ENCODE measurements at places on chromosomes 1 and 21.

DNA sequence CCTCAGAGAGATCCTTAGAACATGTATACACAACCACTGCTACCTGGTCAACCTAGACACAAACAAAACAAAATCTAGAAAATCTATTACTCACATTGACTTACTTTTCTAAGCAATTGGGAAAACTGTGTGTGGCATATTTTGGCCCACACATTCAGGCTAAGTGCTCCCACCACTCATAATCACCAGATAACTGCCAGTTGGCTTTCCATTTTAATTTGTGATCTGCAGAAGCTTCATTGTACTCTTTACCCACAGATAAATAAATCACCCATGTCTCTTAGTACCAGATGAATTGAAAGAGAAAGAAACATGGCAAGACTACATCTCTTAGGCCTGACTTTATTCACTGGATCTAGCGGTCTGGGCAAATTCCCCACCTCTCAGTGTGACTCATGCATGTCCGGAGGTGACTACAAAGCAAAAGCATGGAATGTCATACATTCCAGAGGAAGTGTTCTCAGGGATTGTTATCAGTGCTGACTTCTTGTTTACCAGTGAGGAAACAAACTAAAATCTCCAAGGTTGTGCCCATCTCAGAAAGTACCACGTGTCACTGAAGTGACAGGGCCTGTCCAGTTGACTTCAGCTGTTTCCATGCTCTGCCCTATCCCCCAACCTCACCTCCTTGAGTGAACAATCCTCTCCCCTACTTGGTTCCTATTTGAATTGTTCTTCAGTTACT is 52.4 kb upstream of the BCL10 start:
- DNase-seq: peak; percentile 99

GRCh38 chr1:35180776-35181374 is 12.1 kb downstream of the SFPQ start:
- DNase-seq: no peak

- DNase-seq: no peak
Observed at GRCh38 chr1:154948079-154948478, 7.8 kb downstream of the PBXIP1 start.

- no peak for DNase-seq
Observed at GRCh38 chr1:23330846-23331245, 13.2 kb downstream of the HNRNPR start.

DNA sequence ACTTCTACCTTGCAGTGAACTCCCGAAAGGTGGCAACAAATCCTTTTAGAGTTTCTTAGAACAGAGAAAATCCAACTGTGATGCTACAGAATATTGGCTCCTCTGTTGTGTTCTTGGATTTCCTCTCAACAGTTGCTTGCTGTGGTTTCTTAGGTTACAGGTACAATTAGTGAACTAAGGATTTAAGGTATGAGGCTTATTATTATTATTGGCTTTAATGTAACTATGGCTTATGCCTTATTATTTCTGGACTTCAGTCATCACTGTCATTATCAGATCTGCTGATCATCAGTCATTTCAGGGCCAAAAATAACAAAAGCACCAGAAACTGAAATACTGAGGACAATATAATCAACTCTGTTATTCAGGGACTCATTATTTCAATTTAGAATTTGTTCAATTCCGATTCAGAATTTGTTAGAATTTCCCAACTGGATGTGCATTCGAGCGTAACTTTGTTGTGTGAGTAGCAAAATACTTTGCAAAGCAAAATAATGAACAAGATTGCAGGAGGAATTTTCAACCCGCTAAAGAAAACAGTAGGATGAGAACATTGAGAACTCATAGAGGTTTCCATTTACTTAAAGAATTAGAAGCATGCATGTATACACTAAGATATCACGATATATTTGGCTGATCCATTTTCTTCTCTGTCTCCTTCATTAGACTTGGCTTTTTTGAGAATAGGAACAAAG is 65.5 kb upstream of the AK4 start:
- no peak for DNase-seq

GRCh38 chr1:151196292-151196800 is 2.0 kb upstream of the PIP5K1A start:
- peak; percentile 92 for DNase-seq

- DNase-seq: no peak
Observed at GRCh38 chr1:14350197-14350596, 248.3 kb upstream of the KAZN start.

- peak; percentile 10 for DNase-seq
Observed at GRCh38 chr1:24566236-24566867, 10.5 kb downstream of the NCMAP start.

DNA sequence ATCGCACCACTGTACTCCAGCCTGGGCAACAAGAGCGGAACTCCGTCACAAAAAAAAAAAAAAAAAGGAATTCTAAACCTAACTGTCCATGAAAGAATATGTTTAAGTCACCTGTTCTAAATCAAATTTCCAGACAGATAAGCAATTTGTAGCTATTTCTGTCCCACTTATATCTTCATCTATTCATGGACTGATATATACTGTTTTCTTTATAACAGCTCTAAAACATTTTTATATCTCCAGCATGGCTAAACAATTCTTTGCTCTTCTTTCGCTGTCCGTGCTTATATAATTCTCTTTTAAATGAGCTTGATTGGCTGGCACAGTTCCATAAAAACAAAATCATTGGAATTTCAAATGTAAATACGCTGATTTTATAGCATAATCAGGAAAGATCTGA is 30.5 kb downstream of the BRWD1 start:
- DNase-seq: no peak

GRCh38 chr1:210482945-210483617 is 154.4 kb downstream of the HHAT start:
- DNase-seq: no peak

GRCh38 chr1:240394353-240394752 is 217.6 kb downstream of the GREM2 start:
- DNase-seq: no peak

DNA sequence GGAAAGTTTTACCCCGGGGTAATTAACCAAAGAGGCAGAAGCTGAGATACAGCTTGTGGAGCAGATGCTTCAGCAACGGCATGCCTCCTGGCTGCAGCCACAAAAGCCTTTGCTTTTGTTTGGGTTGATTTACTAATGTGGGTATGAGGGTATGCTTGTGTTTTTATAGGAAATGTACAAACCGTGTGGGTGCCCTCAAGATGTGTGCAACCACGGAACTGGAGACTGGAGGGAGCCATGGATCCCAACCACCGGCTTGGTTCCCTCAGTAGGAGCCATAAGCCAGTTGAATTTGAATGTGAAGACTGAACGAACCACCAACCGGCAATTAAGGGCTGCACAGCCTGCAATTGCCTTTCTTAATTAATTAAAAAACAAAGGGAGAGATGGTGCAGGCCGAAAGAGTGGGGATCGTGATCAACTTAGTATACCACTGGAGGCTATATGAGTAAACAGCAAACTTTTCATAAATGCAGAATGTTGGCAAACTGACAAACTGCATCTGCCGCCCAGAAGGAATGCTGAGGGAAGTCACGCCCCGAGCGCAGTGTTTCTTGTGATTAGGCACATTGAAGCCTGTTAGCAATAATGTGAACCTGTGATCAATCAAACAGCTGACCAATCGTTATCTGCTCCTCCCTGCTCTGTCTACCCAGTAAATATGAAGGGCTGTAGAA is 104.1 kb downstream of the DISP1 start:
- DNase-seq: no peak

- no peak for DNase-seq
Observed at GRCh38 chr1:59279645-59280044, 17.2 kb upstream of the FGGY start.

DNA sequence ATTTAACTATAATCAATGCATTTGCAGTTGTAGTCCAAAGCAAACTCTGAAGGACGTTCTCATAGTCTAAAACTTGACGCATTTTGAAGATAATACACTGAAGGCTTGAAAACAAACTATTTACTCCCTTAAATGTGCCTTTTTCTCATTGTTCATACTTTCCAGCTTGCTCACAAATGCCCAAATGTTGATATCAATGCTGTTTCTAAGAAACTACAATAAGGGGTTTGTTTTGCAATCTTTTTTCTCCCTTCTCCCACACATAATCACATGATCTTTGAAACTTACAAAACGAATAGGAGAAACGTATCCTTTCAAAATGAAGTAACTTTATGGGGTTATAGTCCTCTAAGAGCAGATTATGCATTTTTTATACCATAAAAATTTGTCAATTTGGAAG is 508.7 kb downstream of the DPYD start:
- no peak for DNase-seq

- no peak for DNase-seq
Observed at GRCh38 chr1:2324553-2325366, 66.6 kb downstream of the MORN1 start.

- no peak for DNase-seq
Observed at GRCh38 chr1:6483017-6483760, 8.3 kb downstream of the PLEKHG5 start.

DNA sequence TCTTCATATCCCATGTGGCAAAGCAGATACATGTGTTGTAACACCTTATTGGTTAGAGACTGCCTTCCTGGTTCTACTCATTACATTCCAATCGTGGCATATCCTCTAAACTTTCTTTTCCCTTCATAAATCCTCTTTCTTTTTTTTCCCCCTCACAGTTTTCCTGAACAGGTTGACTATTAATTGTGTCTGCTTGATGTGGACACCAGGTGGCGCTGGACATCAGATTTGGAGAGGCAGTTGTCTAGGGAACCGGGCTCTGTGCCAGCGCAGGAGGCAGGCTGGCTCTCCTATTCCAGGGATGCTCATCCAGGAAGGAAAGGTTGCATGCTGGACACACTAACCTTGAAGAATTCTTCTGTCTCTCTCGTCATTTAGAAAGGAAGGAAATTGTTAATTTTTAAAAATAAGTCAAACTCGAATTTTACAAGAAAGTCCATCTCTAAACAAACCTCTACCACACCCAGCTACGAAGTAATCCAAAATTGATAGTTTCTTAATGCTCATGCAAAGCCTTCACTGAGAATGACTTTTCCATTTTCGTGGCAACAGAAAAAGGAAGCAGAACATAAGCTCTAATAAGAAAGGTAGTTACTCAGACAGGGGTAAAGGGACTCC is 59.4 kb upstream of the ASB17 start:
- DNase-seq: peak; percentile 92

DNA sequence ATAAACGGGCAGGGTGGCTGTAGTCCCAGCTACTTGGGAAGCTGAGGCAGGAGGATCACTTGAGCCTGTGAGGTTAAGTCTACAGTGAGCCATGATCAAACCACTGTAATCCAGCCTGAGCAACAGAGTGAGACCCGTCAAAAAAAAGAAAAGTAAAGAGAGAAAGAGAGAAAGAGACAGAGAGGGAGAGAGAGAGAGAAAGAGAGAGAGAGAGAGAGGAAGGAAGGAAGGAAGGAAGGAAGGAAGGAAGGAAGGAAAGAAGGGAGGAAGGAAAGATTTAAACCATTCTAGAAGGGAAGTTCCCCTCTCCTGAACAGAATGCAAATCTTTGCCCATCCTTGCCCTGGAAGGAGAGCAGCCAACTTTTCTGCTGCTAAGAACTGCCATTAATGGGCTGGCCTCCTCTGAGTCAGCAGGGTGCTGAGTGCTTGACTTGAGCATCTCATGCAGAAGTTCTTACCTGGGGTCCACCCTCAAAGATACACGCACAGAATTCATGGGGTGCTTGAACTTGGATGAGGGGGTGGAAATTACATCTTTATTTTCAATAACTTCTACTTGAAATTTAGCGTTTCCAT is 24.5 kb upstream of the TARDBP start:
- DNase-seq: no peak

- DNase-seq: no peak
Observed at GRCh38 chr21:43940329-43941050, 71.6 kb upstream of the TRAPPC10 start.

DNA sequence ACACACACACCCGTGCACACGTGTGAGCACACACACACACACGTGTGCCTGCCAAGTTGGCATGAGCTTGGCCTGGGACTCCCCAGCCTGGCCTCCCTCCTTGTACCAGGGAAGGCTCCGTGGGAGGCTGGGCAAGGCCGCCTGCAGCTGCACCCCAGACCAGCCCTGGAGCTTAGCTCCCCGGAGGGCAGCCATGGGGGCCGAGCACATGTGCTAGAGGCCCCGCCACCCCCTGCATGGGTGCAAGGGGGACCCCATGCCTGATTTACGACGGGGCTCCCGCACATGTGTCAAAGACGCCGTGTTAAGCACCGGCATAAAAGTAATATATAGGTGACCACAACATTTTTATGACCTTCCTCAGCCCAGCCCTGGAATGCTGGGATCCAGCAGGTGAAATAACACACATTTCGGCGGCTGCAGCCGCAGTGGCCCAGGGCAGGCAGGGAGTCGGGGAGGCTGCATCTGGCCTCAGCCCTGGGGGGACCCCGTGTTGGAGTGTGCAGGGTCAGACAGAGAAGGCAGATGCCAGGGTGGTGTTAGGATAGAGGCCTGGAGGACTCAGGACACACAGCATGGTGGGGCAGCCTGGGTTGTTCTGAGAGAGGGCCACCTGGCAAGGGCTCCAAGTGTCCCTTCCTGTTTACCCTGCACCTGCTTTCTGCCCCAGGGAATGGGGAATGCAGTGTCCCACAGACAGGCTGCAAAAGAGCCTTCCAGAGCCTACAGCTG is 56.3 kb downstream of the WNT9A start:
- no peak for DNase-seq

- no peak for DNase-seq
Observed at GRCh38 chr1:216456682-216457081, 33.4 kb upstream of the USH2A start.

DNA sequence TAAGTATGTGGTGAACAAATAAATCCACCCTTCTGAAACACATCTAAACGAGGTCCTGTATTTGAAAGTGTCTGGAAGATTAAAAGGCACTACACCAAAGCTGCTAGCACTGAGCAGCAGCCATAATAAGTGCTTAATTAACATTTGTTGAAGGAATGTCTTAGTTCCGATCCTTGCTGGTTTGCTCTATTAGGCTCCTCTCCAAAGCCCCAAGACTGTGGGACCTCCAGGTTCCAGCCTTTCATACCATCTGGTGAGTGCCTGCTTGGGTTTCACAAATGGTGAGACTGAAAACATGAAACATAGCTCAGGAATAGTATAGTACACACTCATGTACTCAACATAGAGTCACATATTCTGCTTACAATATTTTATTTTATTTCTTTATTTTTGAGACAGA is 640 bp upstream of the CYP2J2 start:
- no peak for DNase-seq

DNA sequence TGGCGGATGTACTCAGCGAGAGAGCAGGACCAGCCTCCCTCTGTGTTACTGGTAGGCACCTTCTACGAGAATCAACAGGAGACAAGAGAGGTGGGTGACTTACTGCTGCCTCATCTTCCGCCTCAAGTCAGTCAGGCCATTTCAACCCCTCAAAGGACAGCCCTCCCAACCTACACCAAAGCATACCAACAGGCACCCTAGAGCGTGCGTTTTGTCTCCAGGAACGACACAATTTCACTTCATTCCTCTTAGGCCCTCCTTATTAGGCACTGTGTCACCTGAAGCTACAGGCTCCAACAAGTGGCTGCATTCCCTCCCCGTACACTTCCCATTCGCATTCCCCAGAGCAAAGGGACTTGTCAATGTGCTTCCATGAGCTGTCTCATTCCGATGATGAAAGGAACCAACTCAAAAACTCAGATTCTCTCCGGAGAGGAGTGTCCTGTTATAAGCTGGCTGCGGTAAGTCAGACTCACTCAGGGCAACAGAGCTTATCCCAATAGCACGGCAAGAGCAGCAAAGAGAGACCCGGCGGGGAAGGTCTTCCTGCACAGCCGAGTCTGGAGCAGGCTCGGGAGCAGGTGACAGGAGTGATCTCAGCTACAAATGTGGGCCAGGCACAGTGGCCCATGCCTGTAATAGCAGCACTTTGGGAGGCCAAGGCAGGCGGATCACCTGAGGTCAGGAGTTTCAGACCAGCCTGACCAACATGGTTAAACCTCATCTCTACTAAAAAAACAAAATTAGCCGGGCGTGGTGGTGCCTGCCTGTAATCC is 120.6 kb upstream of the IFFO2 start:
- DNase-seq: no peak

Data from dermis blood vessel endothelial cell (primary cell).